ENCODE measurements at places on chromosomes 7 and 10. TPM values are rescaled to one million over a fixed set of nuclear protein-coding genes. Genes with fewer than 3 reads are reported as not detected.

The HYAL4 gene
- total RNA-seq, result not detected

The MLXIPL gene
- total RNA-seq, result 102 TPM

The HMX2 gene
- total RNA-seq, result not detected

DNA sequence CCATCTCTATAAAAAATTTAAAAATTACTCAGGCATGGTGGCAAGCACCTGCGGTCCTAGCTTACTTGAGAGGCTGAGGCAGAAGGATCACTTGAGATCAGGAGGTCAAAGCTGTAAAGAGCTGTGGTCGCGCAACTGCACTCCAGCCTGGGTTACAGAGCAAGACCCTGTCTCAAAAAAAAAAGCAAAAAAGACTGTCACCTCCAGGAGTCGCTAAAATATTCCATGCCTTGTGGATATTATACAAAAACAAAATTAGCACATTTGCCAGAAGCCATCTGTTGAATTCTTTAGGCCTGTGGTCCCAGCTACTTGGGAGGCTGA, 87.0 kb upstream of the SDK1 start:
- no peak for DNase-seq

GRCh38 chr10:31730776-31731175, 197.9 kb downstream of the ARHGAP12 start:
- no peak for DNase-seq
